ENCODE measurements at places on chromosomes 4 and X. TPM values are rescaled to one million over a fixed set of nuclear protein-coding genes. Genes with fewer than 3 reads are reported as not detected.

GRCh38 chr4:139311909-139312308, 9.6 kb upstream of the NDUFC1 start:
- H3K4me1 ChIP-seq = peaks cover 21% of the 10 kb centered on the region
- H3K27ac ChIP-seq = no peak overlapping the region
- no peak for DNase-seq

DNA sequence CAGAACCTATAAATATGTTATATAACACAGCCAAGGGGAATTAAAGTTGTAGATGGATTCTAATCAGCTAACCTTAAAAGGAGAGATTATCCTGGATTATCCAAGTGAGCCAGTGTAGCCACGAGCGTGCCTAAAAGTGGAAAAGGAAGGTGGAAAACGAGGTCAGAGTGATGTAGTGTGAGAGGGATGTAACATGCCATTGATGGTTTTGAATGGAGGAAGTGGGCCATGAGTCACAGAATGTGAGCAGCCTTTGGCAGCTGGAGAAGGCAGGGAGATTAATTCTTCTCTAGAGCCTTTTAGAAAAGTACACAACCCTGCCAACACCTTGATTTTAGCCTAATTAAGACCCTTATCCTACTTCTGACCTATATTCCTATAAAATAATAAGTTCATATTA, 149.1 kb downstream of the SLC39A8 start:
- no peak overlapping the region for H3K27ac ChIP-seq
- no peaks in the 10 kb centered on the region for H3K27me3 ChIP-seq
- no peak overlapping the region for H3K4me3 ChIP-seq
- no peak for DNase-seq

- H3K27me3 ChIP-seq = no peaks in the 10 kb centered on the region
- H3K4me1 ChIP-seq = peaks cover 13% of the 10 kb centered on the region
- H3K4me3 ChIP-seq = no peak overlapping the region
- no peaks in the 10 kb centered on the region for H3K36me3 ChIP-seq
Observed at GRCh38 chr4:23881052-23881501, 8.8 kb downstream of the PPARGC1A start.

DNA sequence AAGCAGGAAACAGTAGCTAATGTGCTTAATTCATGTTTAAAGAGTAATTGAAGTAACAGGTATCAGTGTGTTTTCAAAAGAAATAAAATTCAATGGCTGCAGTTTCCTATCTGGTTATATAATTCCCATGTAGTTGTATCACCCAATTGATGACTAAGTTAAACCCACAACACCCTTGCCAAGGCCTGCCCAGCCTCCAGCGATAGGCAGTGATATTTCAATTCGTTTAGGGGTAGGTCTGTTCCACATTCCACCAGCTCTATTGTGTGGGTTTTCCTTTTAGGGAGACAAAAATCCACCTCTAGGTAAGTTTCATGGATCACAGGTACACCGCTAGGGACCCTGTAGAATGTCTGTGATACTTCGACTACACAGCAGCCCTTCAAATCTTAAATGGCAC, 24.7 kb upstream of the MXRA5 start:
- no peaks in the 10 kb centered on the region for H3K4me1 ChIP-seq
- no peaks in the 10 kb centered on the region for H3K36me3 ChIP-seq
- H3K4me3 ChIP-seq = no peak overlapping the region
- H3K27ac ChIP-seq = no peak overlapping the region

MEPE gene
- not detected for total RNA-seq

DNA sequence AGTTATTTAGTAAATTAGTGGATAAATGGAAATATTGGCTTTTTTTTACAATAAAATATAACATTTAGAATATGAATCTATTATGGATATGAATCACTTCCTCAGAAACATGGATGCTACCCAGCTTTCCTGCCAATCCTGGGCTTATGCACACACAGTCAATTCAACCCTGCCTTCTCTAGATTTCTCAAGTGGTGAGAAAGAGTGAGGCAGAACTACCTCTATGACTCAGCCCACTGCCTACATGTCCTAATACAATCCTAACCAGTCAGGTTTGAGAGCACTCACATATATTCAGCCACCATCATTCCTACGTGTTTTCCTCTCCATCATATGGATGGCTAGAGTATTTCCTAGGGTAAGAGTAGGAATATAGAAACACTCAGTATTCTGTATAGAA, 91.1 kb upstream of the ANKRD50 start:
- no peaks in the 10 kb centered on the region for H3K36me3 ChIP-seq
- no peak overlapping the region for H3K27ac ChIP-seq
- no peaks in the 10 kb centered on the region for H3K4me1 ChIP-seq
- no peak overlapping the region for H3K4me3 ChIP-seq

DNA sequence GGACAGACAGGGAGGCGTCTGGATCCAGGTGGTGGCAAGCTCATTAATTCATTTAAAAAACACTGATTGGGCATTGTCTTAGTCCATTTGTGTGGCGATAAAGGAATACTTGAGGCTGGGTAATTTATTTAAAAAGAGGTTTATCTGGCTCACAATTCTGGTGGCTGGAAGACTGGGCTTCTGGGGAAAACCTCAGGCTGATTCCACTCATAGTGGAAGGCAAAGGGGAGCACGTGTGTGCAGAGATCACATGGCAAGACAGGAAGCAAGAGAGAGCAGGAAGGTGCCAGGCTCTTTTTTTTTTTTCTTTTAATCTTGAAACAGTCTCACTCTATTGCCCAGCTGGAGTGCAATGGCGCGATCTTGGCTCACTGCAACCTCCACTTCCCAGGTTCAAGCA, 100.2 kb upstream of the METTL14 start:
- no peak overlapping the region for H3K27ac ChIP-seq
- peaks cover 9% of the 10 kb centered on the region for H3K27me3 ChIP-seq
- H3K36me3 ChIP-seq = no peaks in the 10 kb centered on the region
- H3K4me3 ChIP-seq = no peak overlapping the region
- H3K4me1 ChIP-seq = no peaks in the 10 kb centered on the region

- DNase-seq = no peak
- no peaks in the 10 kb centered on the region for H3K36me3 ChIP-seq
- no peaks in the 10 kb centered on the region for H3K27me3 ChIP-seq
- H3K27ac ChIP-seq = no peak overlapping the region
Observed at GRCh38 chr4:173436771-173437265, 37.9 kb upstream of the SCRG1 start.

OCRL gene
- total RNA-seq = 20.5 TPM

DNA sequence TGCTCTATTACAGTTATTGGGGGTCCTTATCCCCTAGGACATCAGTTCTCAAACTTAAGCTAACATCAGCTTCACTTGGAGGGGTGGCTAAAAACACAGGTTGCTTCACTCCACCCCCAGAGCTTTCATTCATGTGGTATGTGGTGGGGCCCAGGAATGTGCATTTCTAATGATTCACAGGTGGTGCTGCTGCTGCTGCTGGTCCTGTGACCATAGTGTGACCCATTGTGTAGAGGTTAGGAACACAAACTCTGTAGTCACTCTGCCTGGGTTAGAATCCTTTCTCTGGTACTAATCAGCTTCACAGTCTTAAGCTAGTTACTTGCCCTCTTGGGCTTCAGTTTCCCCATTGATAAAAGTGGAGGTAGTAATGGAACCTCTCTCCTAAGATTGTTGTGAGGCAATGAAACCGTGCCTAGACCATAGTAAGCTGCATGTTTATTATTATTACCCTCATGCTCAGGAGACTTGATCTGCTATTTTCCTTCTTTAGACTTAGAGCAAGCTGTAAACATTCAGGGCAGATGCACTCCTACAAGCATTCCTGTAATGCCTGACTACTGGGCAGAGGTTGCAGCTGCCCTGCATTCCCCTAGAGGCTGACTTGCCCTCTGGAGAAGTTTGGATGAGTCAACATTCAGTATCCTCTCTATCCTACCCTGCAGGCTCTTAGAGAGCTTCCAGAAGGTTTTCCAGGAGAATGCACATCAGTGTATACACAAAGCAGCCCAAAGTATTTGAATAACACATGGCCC, 94.1 kb upstream of the ACSL4 start:
- no peak overlapping the region for H3K27ac ChIP-seq
- no peaks in the 10 kb centered on the region for H3K4me1 ChIP-seq
- H3K4me3 ChIP-seq = no peak overlapping the region
- no peak for DNase-seq

- no peaks in the 10 kb centered on the region for H3K4me1 ChIP-seq
- no peak overlapping the region for H3K4me3 ChIP-seq
- H3K27me3 ChIP-seq = no peaks in the 10 kb centered on the region
- H3K27ac ChIP-seq = no peak overlapping the region
- DNase-seq = no peak
Observed at GRCh38 chr4:111681270-111681669, 464.0 kb upstream of the FAM241A start.

PRKG2 gene
- 8.1 TPM for total RNA-seq

MAGEB10 gene
- total RNA-seq = not detected

DNA sequence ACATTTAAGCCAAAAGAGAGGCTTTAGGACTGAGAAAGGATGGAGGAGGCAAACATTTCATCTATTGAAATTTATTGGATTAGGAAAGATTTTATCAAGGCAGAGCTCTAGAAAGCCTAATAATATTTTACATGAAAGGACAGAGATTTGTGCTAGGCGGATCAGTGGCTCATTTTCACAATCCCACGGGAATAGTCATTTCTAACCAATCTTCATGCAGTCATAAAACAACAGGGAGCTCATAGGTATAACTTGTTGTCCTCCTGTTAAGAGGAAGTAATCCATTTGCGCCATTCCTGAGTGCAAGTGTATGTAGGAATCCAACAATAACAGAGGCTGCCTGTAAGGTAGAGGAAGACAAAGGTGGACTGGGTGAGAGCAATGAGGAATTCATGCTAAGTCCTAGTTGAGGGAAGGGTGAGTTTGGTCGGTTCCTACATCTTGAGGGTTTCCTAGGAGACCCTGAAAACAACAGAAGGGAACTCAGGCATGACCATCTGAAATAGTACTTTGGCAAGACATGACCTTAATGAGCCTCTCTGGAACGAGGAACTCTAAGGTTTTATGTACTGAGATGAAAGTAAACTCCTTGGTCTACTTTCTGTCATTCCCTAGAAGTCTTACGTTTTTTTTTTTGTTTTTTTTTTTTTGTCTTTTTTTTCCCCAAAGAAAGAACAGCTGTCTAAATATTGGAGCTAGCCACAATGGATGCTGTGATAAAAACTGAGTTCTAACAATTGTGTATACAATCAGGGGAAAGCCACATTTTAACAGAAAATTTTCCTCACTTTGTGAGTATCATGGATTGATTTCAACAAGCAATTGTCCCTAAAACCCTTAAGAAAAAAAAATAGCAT, 89.7 kb downstream of the GEMIN8 start:
- H3K36me3 ChIP-seq = no peaks in the 10 kb centered on the region
- H3K4me1 ChIP-seq = no peaks in the 10 kb centered on the region
- no peak overlapping the region for H3K27ac ChIP-seq
- no peak for DNase-seq
- no peaks in the 10 kb centered on the region for H3K27me3 ChIP-seq

GRCh38 chr4:102715057-102715456, 45.7 kb downstream of the MANBA start:
- H3K27ac ChIP-seq = no peak overlapping the region
- no peak overlapping the region for H3K4me3 ChIP-seq
- H3K27me3 ChIP-seq = no peaks in the 10 kb centered on the region
- H3K4me1 ChIP-seq = peaks cover 6% of the 10 kb centered on the region

GRCh38 chr4:89289312-89289711, 18.3 kb downstream of the GPRIN3 start:
- DNase-seq = no peak
- H3K4me1 ChIP-seq = peaks cover 4% of the 10 kb centered on the region
- H3K4me3 ChIP-seq = no peak overlapping the region
- no peaks in the 10 kb centered on the region for H3K36me3 ChIP-seq
- no peaks in the 10 kb centered on the region for H3K27me3 ChIP-seq
- H3K27ac ChIP-seq = no peak overlapping the region

GRCh38 chrX:149541521-149542047, 772 bp downstream of the EOLA1 start:
- H3K4me3 ChIP-seq = peak overlapping the region; percentile 65
- no peaks in the 10 kb centered on the region for H3K36me3 ChIP-seq
- peak overlapping the region; percentile 91 for H3K27ac ChIP-seq
- no peaks in the 10 kb centered on the region for H3K27me3 ChIP-seq

DNA sequence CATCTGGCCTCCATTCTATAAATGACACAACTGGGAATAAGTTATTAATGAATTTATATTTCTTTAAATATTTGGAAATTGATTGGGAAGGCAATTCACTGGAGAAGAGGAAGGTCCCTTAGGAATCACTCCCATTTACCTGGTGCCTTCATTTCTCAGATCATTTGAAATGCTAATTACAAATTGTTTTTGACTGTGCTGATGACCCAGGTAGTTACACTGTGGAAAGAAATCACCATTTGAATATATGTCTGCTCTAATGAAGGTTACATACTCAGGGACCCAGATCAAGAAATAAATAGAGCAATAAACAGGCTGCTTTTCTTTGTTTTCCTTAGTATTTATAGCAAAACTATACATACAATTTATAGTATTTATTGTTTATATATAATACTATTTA, 1759.1 kb downstream of the ARAP2 start:
- H3K4me3 ChIP-seq = no peak overlapping the region
- no peaks in the 10 kb centered on the region for H3K27me3 ChIP-seq
- no peak for DNase-seq
- H3K4me1 ChIP-seq = no peaks in the 10 kb centered on the region
- no peak overlapping the region for H3K27ac ChIP-seq

DNA sequence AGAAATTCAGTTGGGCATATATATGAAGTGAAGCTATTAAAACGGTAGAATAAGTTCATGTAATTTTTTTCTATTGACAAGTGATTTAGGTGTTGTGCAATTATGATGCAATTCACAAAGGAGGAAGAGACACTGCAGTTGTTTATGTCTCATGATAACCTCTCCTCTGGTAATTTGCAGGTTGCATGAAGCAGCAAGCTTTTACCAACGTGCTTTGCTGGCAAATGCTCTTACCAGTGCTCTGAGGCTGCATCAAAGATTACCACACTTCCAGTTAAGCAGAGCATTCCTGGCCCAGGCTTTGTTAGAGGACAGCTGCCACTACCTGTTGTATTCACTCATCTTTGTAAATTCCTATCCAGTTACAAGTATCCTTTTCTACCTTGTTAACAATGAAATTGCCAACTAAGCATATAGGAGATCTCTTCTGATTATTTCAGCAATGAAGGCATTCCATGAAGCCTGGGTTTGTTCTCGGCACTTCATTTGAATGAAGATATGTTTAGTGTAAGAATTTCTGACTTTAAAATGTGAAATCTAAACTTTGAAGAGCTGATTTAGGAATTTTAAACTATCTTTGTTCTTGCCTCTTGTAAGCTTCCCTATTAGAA, 3.9 kb downstream of the TMEM33 start:
- no peaks in the 10 kb centered on the region for H3K27me3 ChIP-seq
- no peak overlapping the region for H3K4me3 ChIP-seq
- no peak overlapping the region for H3K27ac ChIP-seq
- peaks cover 54% of the 10 kb centered on the region for H3K36me3 ChIP-seq
- DNase-seq = no peak
- peaks cover 29% of the 10 kb centered on the region for H3K4me1 ChIP-seq

GRCh38 chrX:46791927-46792809, 33.2 kb upstream of the SLC9A7 start:
- H3K4me3 ChIP-seq = no peak overlapping the region
- no peak for DNase-seq
- H3K27me3 ChIP-seq = no peaks in the 10 kb centered on the region
- peaks cover 5% of the 10 kb centered on the region for H3K4me1 ChIP-seq

GRCh38 chrX:118872102-118872566, 48.5 kb downstream of the ZCCHC12 start:
- no peaks in the 10 kb centered on the region for H3K36me3 ChIP-seq
- H3K27ac ChIP-seq = no peak overlapping the region
- H3K27me3 ChIP-seq = no peaks in the 10 kb centered on the region
- peaks cover 2% of the 10 kb centered on the region for H3K4me1 ChIP-seq
- DNase-seq = no peak
- H3K4me3 ChIP-seq = no peak overlapping the region

GRCh38 chr4:66562276-66562806, 892.1 kb upstream of the EPHA5 start:
- H3K36me3 ChIP-seq = no peaks in the 10 kb centered on the region
- no peaks in the 10 kb centered on the region for H3K4me1 ChIP-seq
- H3K27ac ChIP-seq = no peak overlapping the region
